ENCODE measurements at places on chromosomes 11 and 22.
A peak's percentile ranks its signal among the peaks of the same experiment; 100 is the strongest.

GRCh38 chr11:64526795-64527194 is 64.2 kb upstream of the SLC22A12 start:
- H3K27me3 ChIP-seq, result peaks cover 48% of the 10 kb centered on the region
- no peak overlapping the region for H3K27ac ChIP-seq
- H3K36me3 ChIP-seq, result no peaks in the 10 kb centered on the region
- DNase-seq, result no peak
- H3K4me3 ChIP-seq, result no peak overlapping the region
- no peaks in the 10 kb centered on the region for H3K4me1 ChIP-seq

GRCh38 chr22:39469681-39470450 is 13.1 kb downstream of the MGAT3 start:
- H3K4me1 ChIP-seq, result peaks cover 24% of the 10 kb centered on the region
- H3K27me3 ChIP-seq, result no peaks in the 10 kb centered on the region
- H3K36me3 ChIP-seq, result no peaks in the 10 kb centered on the region
- no peak overlapping the region for H3K4me3 ChIP-seq
- no peak for DNase-seq
- H3K27ac ChIP-seq, result no peak overlapping the region

DNA sequence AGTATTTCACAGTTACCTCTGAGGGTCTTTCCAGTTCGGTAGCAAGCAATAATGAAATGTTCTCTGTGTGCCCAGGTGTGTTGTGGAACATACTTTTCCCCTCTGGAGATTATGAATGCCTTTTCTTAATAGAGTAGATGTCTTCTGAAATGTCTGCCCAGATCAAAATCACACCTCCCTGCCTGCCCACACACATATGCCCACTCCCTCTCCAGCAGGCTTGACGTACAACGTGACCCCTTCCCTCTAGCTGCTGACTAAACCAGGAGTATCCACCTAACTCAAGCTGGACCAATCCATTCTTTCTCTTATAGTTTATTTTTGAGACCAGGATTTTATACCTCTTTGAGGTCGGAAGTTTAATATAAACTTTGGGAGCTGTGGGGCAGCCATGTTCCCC is 48.7 kb downstream of the ME3 start:
- peaks cover 47% of the 10 kb centered on the region for H3K27me3 ChIP-seq
- no peak overlapping the region for H3K27ac ChIP-seq
- H3K36me3 ChIP-seq, result peaks cover 1% of the 10 kb centered on the region
- DNase-seq, result no peak
- H3K4me3 ChIP-seq, result no peak overlapping the region

- H3K4me1 ChIP-seq, result peaks cover 49% of the 10 kb centered on the region
- H3K27me3 ChIP-seq, result no peaks in the 10 kb centered on the region
- no peak overlapping the region for H3K27ac ChIP-seq
- DNase-seq, result no peak
These were observed 12.1 kb upstream of the APOA1 start for GRCh38 chr11:116849486-116849885.

- H3K27me3 ChIP-seq, result peaks cover 4% of the 10 kb centered on the region
- H3K27ac ChIP-seq, result no peak overlapping the region
- DNase-seq, result no peak
- no peaks in the 10 kb centered on the region for H3K36me3 ChIP-seq
These were observed 14.1 kb downstream of the WNT7B start for GRCh38 chr22:45962756-45963324.

GRCh38 chr11:15558513-15559181 is 443.9 kb downstream of the INSC start:
- H3K36me3 ChIP-seq, result no peaks in the 10 kb centered on the region
- H3K27me3 ChIP-seq, result no peaks in the 10 kb centered on the region
- no peak overlapping the region for H3K27ac ChIP-seq
- no peak for DNase-seq
- H3K4me3 ChIP-seq, result no peak overlapping the region

DNA sequence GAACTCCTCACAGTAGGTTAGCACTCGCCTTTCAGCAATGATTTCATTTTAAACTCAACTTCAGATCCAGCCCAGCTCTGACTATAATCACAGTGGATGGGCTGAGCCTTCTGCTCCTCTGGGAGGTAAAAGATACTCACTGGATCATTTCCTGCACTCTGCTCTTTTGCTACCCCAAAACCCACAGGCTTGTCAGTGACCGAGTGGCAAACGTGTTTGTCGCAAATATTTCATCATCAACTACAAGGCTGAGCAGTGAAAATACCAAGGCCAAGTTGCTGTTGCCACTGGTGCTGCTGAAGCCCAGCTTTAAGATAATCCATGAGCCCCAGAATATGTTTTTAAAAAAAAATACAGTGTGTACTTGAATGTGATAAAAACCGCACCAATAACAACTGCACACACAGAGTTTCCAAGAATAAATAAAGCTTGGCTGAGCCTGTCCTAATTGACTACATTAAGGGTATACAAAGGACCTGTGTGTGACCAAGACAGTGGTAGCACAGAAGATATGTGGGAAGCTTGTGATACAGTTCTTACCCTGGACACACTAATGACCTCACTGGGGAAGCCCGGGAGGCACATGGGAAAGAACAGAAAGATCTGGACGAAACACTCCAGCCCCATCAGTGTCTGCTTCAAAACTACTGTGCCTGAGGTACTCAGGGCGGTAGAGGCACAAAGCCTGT is 41.3 kb downstream of the ABTB2 start:
- H3K4me3 ChIP-seq, result no peak overlapping the region
- DNase-seq, result no peak
- no peaks in the 10 kb centered on the region for H3K36me3 ChIP-seq
- H3K27ac ChIP-seq, result no peak overlapping the region
- H3K4me1 ChIP-seq, result peaks cover 16% of the 10 kb centered on the region

DNA sequence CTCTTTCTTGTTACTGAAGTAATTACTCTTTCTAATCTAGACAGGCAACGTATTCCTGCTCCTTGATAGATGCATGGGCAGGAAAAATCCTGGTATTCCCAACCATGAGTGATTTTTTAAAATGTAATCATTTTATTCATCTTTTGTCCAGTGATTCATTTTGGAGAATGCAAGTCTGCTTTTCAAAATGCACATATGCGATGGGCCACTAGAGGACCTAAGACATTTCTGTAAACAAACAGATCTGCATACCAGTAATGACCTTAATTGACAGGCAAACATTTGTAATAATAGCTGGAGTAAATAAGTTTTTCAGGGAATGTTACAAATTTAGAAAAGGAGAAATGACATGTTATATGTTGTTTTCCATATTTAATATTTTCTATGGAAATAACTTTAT is 1167.6 kb downstream of the JRKL start:
- H3K4me1 ChIP-seq, result no peaks in the 10 kb centered on the region
- H3K27me3 ChIP-seq, result no peaks in the 10 kb centered on the region
- H3K36me3 ChIP-seq, result no peaks in the 10 kb centered on the region
- no peak for DNase-seq

- peak within 1 kb of the TSS; percentile 97 for H3K27ac ChIP-seq
- H3K36me3 ChIP-seq, result peaks cover 51% of the 10 kb centered on the region
- H3K4me1 ChIP-seq, result peaks cover 77% of the 10 kb centered on the region
- no peaks in the 10 kb centered on the region for H3K27me3 ChIP-seq
These were observed at the start of gene RRM1 for GRCh38 chr11:4094348-4095291. TSS of gene RRM1 (plus strand) at chr11:4094799. CDS start at chr11:4095013, 214 bp downstream.

DNA sequence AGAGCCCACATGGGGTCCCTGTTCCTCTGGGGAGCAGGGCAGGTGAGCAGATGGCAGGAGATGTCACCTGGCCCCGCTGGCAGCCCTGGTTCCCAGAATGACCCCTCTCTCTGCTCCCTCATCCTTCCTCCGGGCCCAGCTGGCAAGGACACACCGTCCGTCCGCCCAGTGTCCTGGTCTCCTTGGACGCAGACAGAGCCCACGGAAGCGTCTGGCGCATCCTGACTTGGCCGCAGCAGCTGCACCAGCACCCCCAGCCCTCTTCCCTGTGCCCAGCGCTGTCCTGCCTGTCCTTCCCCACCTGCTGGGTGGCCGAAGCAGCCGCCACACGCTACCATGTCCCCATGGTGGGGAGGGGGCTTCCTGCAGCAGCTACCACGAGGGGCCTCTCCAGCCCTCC is 9.6 kb upstream of the CABP7 start:
- H3K27ac ChIP-seq, result no peak overlapping the region
- DNase-seq, result no peak
- H3K4me1 ChIP-seq, result no peaks in the 10 kb centered on the region
- H3K36me3 ChIP-seq, result no peaks in the 10 kb centered on the region
- H3K27me3 ChIP-seq, result peaks cover 6% of the 10 kb centered on the region
- H3K4me3 ChIP-seq, result no peak overlapping the region

GRCh38 chr22:42074132-42074811 is at the start of gene PHETA2:
TSS of gene PHETA2 (plus strand) at chr22:42074248. CDS start at chr22:42077294, 3,046 bp downstream.
- peak; percentile 74 for DNase-seq
- peaks cover 2% of the 10 kb centered on the region for H3K36me3 ChIP-seq
- H3K27ac ChIP-seq, result peak within 1 kb of the TSS; percentile 74
- peak within 1 kb of the TSS; percentile 49 for H3K4me3 ChIP-seq
- peaks cover 35% of the 10 kb centered on the region for H3K4me1 ChIP-seq

GRCh38 chr11:12494699-12495098 is 117.3 kb downstream of the PARVA start:
- H3K36me3 ChIP-seq, result no peaks in the 10 kb centered on the region
- no peak for DNase-seq
- no peak overlapping the region for H3K4me3 ChIP-seq
- no peak overlapping the region for H3K27ac ChIP-seq
- peaks cover 18% of the 10 kb centered on the region for H3K27me3 ChIP-seq
- H3K4me1 ChIP-seq, result no peaks in the 10 kb centered on the region

DNA sequence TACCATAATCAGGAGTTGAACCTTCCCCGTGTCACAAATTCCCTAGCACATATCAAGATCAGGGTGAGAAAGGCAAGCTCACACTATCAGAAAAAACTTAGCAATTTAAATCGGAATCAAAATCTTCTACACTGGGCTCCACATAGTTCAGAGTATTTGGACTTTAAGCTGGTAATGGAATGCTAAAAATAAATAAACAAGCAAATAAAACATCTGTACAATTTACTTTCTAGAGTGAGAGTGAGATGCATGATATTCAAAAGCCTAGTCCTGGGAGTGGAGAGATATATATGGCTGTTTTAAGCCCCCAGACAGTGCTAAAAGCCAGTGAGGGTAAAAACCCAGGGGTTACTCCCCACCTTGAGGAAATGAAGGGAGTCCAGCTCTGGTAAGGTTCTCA is 380.6 kb downstream of the SOX6 start:
- DNase-seq, result no peak
- H3K36me3 ChIP-seq, result no peaks in the 10 kb centered on the region
- no peak overlapping the region for H3K4me3 ChIP-seq

GRCh38 chr11:62823677-62824076 is 8.2 kb downstream of the STX5 start:
- H3K4me3 ChIP-seq, result no peak overlapping the region
- H3K36me3 ChIP-seq, result peaks cover 38% of the 10 kb centered on the region
- H3K4me1 ChIP-seq, result peaks cover 13% of the 10 kb centered on the region
- H3K27me3 ChIP-seq, result no peaks in the 10 kb centered on the region

GRCh38 chr11:70912226-70912840 is 340.0 kb downstream of the SHANK2 start:
- H3K27me3 ChIP-seq, result peaks cover 13% of the 10 kb centered on the region
- no peak for DNase-seq
- H3K4me3 ChIP-seq, result no peak overlapping the region
- no peaks in the 10 kb centered on the region for H3K36me3 ChIP-seq
- no peak overlapping the region for H3K27ac ChIP-seq

DNA sequence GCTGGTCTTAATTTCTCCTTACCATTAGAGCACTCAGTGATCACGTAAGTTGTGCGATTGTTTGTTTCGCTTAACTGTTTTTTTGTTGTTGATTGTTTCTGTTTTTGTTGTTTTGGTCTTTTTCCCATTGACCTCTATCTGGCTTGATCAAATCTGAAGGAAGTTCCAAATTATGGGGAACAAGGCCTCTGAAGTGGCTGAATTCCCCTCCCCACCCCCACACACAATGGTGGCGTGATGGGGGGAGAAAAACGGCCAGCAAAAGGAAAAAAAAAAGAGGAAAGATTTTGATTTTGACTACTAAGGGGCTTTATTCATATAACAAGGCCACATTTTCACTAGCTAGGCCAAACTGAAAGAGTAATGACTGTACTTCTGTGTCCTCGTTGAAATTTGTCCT is 53.6 kb downstream of the OSBPL5 start:
- H3K27me3 ChIP-seq, result no peaks in the 10 kb centered on the region
- no peak overlapping the region for H3K27ac ChIP-seq
- peaks cover 11% of the 10 kb centered on the region for H3K36me3 ChIP-seq
- no peak overlapping the region for H3K4me3 ChIP-seq
- no peak for DNase-seq

- no peak for DNase-seq
- no peaks in the 10 kb centered on the region for H3K36me3 ChIP-seq
- peak overlapping the region; percentile 68 for H3K27ac ChIP-seq
These were observed 53.6 kb downstream of the SCUBE1 start for GRCh38 chr22:43289531-43289963.

DNA sequence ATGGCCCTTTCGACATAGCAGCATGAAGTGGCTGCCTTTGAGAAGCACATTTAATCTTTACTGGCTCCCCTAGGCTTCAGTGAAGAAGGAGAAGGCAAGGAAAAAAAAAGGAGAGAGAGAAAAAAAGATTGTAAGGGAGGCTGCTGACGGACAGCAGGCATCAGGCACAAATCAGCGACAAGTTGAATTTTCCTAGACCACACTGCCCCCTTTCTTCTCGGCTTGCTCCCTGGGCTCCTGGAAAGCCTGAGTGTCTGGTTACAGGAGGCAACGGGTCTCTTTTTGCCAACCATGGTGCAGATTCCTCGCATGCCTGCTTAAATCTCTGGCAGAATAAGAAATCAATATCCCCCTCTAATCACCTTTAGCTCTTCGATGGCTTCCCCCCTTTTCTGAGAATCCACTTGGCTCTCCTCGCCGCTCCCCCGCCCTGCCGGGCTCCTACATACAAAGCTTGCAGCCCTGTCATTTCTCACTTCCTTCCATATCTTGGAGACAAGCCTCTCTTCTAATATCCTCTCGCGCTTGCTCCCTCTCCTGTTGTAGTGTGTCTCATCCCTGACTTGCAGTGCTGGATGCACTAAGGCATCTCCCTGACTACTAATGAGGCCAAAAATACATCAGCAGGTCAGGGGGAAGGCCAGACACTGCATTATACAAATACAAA is 14.3 kb downstream of the BLID start:
- H3K36me3 ChIP-seq, result peaks cover 1% of the 10 kb centered on the region
- H3K27me3 ChIP-seq, result peaks cover 28% of the 10 kb centered on the region
- DNase-seq, result no peak
- no peak overlapping the region for H3K27ac ChIP-seq
- H3K4me3 ChIP-seq, result no peak overlapping the region

DNA sequence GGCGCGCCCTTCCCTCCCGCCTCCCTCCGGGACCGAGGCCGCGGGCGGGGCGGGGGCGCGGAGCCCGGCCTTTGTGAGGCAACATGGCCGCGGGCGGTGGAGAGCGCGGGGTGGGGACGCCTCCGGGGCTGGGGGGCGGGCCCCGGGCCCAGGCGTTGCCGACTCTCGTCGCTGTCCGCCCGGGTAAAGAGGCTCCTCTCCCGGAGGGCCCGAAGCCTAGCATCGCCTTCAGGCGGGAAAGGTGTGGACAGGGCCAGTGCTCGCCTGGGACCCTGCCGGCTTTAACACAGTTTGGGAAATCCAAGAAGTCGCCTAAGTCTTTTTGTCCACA is 369 bp downstream of the DGCR8 start:
- DNase-seq, result peak; percentile 76
- H3K27me3 ChIP-seq, result no peaks in the 10 kb centered on the region
- peaks cover 47% of the 10 kb centered on the region for H3K4me1 ChIP-seq
- H3K27ac ChIP-seq, result peak overlapping the region; percentile 84
